ENCODE measurements at places on chromosomes 1 and 21.

- peak; percentile 55 for DNase-seq
- peaks cover 6% of the 10 kb centered on the region for H3K4me1 ChIP-seq
- H3K4me3 ChIP-seq, result no peak overlapping the region
- no peaks in the 10 kb centered on the region for H3K27me3 ChIP-seq
- no peaks in the 10 kb centered on the region for H3K36me3 ChIP-seq
Observed at GRCh38 chr1:54137534-54138061, 15.2 kb downstream of the CDCP2 start.

DNA sequence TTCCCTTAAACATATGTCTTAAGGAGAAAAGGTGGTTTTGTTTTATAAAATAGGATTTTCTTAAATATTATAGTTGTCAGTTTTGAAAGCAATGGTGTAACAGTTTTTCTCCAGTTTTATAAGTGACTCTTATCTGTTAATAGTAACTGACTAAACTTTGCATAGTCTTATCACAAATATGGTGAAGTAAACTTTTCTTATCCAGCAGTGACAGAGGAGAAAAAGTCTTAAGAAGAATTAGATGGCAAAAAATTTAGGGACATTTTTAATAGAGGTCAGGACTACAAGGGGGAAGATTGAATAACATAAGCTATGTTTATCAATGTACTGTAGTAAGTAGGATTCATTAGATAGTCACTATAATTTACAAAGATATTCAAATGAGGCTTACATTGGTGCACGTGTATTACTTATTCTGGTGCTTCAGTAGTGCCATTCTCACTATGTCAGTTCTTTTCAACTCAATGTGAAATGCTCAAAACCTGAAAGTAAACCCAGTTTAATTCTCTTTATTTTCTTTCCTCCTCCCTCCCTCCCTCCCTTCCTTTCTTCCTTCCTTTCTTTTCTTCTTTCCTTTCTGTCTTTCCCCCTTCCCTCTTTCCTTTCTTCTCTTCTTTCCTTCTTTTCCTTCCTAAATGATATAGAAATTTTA is 26.1 kb downstream of the F3 start:
- 0 out of 2 replicates have a peak, but pooled peaks cover 4% of the 10 kb centered on the region for H3K36me3 ChIP-seq
- no peak overlapping the region for H3K27ac ChIP-seq
- no peak for DNase-seq
- no peaks in the 10 kb centered on the region for H3K27me3 ChIP-seq
- no peak overlapping the region for H3K4me3 ChIP-seq
- peaks cover 3% of the 10 kb centered on the region for H3K4me1 ChIP-seq

GRCh38 chr1:41534181-41535076 is 49.9 kb upstream of the EDN2 start:
- no peaks in the 10 kb centered on the region for H3K27me3 ChIP-seq
- no peak overlapping the region for H3K4me3 ChIP-seq
- no peak overlapping the region for H3K27ac ChIP-seq

- no peaks in the 10 kb centered on the region for H3K27me3 ChIP-seq
- H3K36me3 ChIP-seq, result 0 out of 2 replicates have a peak, but pooled peaks cover 4% of the 10 kb centered on the region
- DNase-seq, result peak; percentile 69
Observed at GRCh38 chr1:1779691-1780597, 1.7 kb upstream of the NADK start.

- H3K36me3 ChIP-seq, result no peaks in the 10 kb centered on the region
- H3K4me1 ChIP-seq, result peaks cover 8% of the 10 kb centered on the region
- no peak overlapping the region for H3K4me3 ChIP-seq
- DNase-seq, result peak; percentile 65
Observed at GRCh38 chr1:204232526-204232925, 18.7 kb upstream of the GOLT1A start.

- H3K27ac ChIP-seq, result no peak overlapping the region
- no peak overlapping the region for H3K4me3 ChIP-seq
- no peaks in the 10 kb centered on the region for H3K27me3 ChIP-seq
- H3K36me3 ChIP-seq, result no peaks in the 10 kb centered on the region
Observed at GRCh38 chr1:232226197-232226712, 403.7 kb downstream of the SIPA1L2 start.

DNA sequence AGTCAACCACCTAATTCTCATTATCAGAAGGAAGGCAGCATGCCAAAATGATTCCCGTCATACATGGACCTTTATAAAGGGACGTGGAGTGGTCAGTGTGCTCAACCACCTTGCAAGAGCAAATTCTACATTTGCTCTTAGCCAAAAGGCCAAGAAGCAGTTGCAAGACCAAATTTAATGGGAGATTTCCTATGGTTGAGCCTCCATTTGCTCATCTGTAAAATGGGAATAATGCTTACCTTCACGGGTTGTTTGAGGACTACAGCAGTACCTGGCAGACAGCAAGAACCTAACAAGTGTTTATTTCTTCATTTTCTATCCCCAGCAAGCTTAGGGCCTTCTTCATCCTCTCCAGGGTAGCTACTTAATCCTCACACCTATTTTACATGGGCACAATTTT is 17.4 kb upstream of the PADI4 start:
- no peaks in the 10 kb centered on the region for H3K36me3 ChIP-seq
- H3K27ac ChIP-seq, result no peak overlapping the region
- peaks cover 30% of the 10 kb centered on the region for H3K27me3 ChIP-seq
- peaks cover 16% of the 10 kb centered on the region for H3K4me1 ChIP-seq
- DNase-seq, result no peak

- no peak overlapping the region for H3K4me3 ChIP-seq
- no peaks in the 10 kb centered on the region for H3K36me3 ChIP-seq
- H3K27me3 ChIP-seq, result no peaks in the 10 kb centered on the region
- peaks cover 16% of the 10 kb centered on the region for H3K4me1 ChIP-seq
Observed at GRCh38 chr1:229554886-229555621, 3.5 kb downstream of the ABCB10 start.

DNA sequence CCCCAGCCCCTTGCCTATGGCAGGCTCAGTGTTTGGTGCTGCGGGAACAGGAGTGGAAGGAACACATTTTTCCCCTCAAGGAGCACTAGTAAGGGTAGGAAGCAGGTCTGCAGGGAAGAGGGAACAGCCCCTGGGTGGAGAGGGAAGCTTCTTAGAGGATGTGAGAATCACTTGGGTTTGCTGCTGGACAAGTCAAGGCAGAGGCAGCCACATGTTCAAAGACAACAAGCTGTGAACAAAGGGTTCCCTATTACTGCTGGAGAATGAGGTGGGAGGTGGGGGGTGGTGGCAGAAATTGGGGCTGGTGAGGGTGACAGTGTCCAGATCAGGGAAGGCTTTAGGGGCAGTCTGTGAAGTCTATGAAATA is 24.8 kb upstream of the CITED4 start:
- no peak for DNase-seq
- H3K27ac ChIP-seq, result no peak overlapping the region

Data from GM23248 (cell line).